ENCODE measurements at places on chromosomes 3 and 15. TPM values are rescaled to one million over a fixed set of nuclear protein-coding genes. Genes with fewer than 3 reads are reported as not detected.

The ST3GAL6 gene
- 0.15 TPM for total RNA-seq

The PLA2G4F gene
- total RNA-seq = not detected

The DNASE1L3 gene
- not detected for total RNA-seq

The GABRA5 gene
- total RNA-seq = not detected

The ATP13A5 gene
- total RNA-seq = not detected

The P2RY12 gene
- total RNA-seq = not detected

The DAZL gene
- not detected for total RNA-seq

The THSD4 gene
- 65.4 TPM for total RNA-seq

Measured in Panc1 (cell line).